ENCODE measurements at places on chromosomes 12 and 14.

DNA sequence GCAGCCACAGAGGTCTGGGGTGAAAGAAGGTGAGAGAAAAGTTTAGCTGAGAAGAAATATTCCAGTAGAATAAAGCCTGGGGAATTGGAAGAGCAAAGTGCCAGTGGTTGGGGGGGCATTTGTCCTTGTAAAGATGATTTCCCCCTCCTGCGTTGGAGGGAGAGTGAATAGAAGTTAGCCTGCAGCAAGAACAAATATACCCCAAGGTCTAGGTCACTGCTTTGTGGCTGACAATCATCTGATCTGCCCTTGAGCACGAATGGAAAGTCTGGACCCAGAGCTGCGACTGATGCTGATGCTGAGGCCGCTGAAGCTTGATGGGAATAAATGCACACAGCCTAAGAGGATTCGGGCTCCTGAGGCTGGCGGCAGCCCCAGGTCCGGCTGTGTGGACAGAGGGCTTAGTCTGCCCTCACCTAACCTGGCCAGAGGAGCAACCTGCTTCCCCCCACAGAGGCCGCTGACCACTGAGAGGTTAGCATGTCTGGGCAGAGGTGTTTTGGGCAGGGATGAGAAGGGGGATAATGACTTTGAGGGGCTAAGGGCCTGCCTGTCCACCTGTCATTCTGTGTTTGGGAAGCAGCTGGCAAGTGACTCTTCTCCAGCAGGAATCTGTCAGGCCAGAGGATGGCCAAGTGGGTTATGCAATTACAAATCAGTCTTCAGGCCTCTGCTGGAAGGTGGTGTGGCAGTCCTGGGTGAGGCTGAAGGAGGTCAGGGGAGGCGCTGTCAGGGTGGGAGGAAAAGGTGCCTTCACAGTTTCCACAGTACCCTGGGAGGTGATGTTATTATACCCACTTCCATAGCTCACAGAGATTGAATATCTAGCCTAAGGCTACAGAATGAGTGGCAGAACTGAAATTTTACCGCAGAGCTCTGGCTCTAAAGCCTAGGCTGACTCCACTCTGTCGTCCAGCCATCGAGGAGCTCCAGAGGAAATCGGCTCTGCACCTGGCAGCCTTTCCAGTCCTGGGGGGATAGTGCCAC is 11.7 kb downstream of the TUBA1C start:
- ATAC-seq, result no peak

GRCh38 chr14:61360796-61361525 is 39.6 kb downstream of the PRKCH start:
- ATAC-seq, result peak; percentile 37

GRCh38 chr12:123401753-123402683 is 18.1 kb downstream of the KMT5A start:
- peak; percentile 9 for ATAC-seq

GRCh38 chr12:119589097-119589496 is 4.5 kb upstream of the TMEM233 start:
- no peak for ATAC-seq

DNA sequence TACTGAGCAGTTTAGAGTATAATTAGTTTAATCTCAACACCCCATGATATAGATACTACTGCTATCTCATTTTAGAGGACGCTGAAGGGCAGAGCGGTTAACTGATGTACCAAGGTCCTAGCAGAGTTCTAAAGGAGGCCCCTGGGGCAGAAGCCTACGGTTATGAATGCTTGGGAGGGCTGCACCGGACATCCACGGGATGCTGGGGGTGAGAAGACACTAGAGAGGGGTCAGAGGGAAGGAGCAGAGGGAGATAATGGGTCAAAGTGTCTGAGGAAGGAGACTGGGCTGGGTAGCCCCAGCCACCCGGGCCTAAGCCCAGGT is 1.6 kb upstream of the ACTR6 start:
- no peak for ATAC-seq

DNA sequence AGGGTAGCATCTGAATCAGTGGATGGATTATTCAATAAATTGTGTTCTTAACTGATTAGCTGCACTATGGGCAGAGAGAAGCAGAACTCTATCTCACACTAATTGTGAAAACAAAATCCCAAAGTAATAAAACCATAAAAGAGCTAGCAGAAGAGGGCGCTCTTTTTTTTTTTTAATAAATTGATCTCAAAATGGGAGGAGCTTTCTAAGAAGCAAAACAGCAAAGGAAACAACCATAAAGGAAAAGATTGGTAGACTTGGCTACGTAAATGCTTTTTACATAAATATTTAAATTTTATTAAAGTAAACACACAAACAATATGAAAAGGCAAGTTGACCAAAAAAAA is 1.5 kb upstream of the TM7SF3 start:
- ATAC-seq, result no peak

DNA sequence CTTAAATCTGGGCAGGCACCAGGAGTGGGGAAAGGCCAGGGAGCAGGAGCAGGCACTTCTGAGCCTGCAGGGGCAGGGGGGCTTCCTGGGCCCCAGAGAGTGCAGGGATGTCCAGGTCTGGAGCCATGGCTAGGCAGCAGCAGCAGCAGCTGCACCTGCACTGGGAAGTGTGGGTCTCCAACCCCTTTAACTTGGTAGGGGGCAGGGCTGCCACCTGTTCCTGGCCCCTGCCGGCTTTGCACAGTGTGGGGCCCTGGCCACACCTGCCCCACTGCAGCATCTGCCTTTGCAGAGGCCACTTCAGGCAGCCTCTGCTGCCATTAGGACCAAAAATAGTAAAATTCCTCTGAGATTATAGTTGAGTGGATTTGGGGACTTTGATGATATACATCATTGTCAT is 138.5 kb downstream of the SLC16A7 start:
- no peak for ATAC-seq

GRCh38 chr12:54220567-54220966 is 31.8 kb upstream of the SMUG1 start:
- ATAC-seq, result no peak

DNA sequence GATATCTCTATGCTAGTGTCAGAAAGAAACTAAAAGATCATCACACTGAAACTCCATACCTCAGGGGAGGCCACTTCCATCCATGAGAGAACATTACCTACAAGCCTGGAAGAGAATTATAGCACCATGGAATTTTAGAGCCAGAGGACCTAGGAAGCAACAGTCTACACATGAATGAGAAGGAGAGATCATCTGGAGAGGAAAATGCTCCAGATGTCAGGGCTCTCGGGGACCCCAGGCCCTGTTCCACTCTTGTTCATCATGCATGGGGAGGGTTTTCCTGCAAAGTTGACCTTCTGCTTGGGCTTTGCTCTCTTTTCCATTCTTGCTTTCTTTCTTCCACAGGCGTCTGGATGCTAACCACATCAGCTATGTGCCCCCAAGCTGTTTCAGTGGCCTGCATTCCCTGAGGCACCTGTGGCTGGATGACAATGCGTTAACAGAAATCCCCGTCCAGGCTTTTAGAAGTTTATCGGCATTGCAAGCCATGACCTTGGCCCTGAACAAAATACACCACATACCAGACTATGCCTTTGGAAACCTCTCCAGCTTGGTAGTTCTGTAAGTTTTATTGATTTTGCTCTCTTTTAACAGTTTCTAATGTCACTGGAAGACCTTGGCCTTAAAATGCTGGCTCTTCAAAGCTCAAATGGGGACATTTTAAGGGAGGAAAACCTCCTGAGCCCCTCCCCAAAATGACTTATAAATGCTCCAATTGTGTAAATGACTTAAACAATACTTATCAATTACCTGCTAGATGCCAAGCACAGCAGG is 110.7 kb downstream of the ZFC3H1 start:
- no peak for ATAC-seq

- ATAC-seq, result peak; percentile 54
Observed at GRCh38 chr12:40158592-40159111, 52.8 kb upstream of the SLC2A13 start.
